ENCODE measurements at places on chromosomes 4 and X.

GRCh38 chr4:1021386-1022050 lies 10.1 kb downstream of the FGFRL1 start:
- no peak for DNase-seq

GRCh38 chr4:4502694-4503311 lies 39.0 kb downstream of the STX18 start:
- no peak for DNase-seq

- no peak for DNase-seq
Measured at GRCh38 chrX:100479329-100479728, 69.3 kb upstream of the PCDH19 start.

DNA sequence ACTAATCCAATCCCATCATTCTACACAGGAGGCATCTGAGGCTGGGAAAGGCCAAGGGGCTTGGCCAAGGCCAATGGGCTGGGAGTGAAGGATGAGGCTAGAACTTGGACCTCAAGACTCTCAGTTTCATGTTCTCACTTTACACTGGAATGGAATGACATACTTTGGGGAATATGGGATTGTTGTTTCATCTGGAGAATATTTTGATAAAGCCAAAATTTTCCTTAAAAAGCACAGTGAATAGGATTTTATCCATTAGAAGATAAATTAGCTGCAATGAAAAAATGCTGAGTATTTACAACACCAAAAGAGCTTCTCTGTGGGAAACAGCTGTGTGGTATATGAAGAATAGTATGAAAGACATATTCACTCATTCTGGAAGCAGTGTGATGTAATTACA lies 29.3 kb downstream of the SMIM20 start:
- DNase-seq: no peak

DNA sequence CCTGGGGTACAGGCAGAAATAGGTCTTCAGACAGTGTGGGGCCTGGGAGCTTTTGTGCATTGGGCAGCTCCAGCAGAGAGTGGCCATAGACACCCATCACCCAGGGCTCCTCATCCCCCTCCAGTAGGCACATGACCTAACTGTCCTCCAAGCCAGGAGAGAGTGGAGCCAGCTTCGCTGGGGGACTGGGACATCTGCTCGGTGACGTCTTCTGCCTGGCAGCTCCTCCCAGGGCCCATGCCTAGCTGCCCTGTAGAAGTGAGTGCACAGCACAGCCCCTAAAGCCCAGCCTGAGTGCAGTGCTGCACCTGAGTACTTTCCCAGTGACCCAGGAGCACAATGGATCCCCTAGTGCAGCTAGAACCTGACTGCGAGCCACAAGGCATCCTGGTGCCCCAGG lies 279.7 kb upstream of the SLC7A11 start:
- DNase-seq: no peak

GRCh38 chr4:104964410-104965175 lies 182.1 kb upstream of the TET2 start:
- no peak for DNase-seq

DNA sequence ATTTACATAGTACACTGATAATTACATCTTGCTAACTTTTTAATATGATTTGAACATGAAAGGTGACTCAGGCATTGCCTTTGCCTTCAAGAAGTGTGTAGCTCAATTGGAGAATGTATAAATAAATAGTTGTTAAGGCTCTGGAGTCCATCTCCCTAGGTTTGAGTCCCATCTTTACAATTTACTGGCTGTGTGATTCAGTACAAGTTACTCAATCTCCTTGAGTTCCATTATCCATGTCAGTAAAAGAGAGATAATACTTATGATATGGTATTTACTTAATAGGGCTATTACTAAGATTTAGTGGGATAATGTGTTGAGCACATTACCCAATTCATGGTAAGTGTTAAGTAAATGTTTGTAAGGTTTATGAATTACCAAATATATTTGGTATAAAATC lies 1.9 kb upstream of the FGG start:
- no peak for DNase-seq
